Activated naive CD4-positive, alpha-beta T cell (primary cell): ENCODE measurements at places on chromosomes 12 and 14.

DNA sequence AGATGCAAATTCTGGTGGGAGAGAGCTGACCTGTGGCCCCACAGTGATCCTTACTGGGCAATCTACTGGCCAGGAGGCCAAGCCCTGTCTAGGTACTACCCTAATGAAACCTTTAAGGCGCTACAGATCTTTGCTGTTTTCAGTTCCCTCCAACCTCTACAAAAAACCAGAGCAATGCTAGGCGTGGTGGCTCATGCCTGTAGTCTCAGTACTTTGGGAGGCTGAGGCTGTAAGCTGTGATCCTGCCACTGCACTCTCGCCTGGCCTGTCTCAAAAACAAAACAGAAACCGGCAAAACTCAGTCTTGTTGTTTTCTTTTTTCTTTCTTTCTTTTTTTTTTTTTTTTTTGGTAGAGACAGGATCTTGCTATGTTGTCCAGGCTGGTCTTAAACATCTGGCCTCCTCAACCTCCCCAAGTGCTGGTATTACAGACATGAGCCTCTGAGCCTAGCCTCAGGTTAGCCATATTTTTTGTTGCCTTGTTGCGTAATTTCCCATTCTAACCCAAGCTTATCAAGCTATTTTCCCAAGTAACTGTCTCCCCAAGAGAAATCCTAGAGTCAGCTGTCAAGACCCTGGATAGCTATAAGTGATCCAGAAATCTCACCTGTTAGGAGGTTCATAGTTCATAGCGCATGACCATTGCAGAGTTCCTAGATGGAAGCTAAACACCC lies 2.8 kb downstream of the ETFBKMT start:
- DNase-seq, result no peak

DNA sequence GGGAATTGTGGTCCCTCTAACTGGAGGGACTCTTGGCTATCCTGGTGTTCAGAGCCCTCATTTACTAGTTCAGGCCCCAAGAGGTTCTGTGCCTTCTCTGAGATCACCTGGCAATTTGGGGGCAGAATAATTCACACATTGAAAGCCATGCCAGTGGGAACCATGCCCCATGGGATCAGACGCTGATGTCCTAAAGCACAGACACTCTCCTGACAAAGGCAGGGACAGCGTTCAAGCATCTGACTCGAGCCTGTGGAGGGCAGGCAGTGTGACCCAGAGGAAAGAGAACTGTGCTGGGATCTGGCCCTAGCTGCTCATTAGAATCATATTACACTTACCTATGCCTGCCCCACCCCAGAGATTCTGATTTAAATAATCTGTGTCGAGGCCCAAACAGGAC lies 2.4 kb upstream of the ASB2 start:
- DNase-seq, result no peak

DNA sequence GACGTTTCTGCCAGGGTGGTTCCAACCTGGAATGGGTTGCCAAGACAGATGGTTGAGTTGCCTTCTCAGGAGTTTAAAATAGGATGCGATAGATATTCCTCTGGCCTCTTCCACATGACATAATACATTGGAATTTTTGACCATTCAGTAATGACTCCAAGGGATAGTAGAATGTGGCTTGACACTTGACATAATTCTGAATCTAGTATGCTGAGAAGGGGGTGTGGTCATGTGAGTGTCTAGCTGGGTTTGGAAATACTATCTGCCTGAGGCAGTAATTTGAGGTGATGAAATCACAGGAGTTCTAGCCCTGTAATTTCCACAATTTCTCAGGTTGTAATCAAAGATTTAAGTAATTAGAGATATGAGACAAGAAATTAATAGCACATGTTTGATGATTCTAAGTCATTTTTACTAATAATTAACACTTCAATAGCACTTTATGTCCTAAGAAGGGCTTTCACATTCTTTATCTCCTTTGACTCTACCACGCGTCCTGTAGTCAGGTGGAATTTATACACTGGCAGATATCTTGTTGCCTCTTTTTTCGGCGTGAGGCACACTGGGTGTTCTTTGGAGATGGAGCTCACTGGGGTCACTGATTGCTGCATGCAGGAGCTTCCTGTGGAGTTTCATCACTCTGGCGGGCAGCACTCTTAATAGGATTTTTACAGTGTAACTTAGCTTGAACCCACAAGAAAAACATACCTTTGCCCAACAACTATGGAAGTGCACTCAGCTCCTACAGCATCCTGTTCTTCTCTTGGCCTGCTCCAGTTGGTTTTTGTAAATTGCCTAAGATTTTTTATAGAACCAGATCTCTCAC lies 3.2 kb upstream of the AMIGO2 start:
- no peak for DNase-seq

GRCh38 chr14:71952381-71953363 lies 20.4 kb downstream of the RGS6 start:
- no peak for DNase-seq
